ENCODE measurements at places on chromosomes 7 and 10.

DNA sequence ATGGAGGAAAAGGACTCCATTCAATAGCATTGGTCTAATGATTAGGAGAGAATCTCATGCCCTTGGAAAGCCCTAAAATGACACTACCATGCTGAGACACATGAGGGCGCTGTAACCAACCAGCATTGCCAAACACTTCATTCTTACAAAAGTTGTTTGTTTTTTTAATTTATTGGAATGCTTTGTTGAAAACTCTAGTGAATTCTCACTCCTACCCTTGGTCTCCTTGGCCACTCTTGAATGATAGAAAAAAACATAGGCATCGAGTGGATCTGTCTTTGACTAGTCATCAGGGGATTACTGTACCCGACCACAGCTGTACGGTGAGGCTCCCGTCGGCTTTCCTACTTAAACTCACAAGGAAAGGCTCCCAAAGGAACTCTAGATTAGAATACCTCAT is 29.3 kb upstream of the ADD3 start:
- ATAC-seq: peak; percentile 44

DNA sequence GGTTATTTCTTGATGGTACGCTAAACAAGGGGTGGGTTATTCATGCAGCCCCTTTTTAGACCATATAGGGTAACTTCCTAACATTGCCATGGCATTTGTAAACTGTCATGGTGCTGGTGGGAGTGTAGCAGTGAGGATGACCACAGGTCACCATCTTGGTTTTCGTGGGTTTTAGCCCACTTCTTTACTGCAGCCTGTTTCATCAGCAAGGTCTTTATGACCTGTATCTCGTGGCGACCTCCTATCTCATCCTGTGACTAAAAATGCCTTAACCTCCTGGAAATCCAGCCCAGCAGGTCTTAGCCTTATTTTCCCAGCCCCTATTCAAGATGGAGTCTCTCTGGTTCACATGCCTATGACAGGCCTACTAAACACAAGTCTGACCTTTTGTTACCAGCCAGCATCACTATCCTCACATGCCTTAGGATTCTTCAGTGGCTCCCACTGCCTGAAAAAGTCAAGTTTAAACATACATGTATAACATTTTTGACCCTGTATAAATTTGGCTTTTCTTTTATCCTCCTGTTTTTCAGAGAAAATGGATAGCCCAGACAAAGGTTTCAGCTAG is 13.2 kb upstream of the COBL start:
- no peak for ATAC-seq

DNA sequence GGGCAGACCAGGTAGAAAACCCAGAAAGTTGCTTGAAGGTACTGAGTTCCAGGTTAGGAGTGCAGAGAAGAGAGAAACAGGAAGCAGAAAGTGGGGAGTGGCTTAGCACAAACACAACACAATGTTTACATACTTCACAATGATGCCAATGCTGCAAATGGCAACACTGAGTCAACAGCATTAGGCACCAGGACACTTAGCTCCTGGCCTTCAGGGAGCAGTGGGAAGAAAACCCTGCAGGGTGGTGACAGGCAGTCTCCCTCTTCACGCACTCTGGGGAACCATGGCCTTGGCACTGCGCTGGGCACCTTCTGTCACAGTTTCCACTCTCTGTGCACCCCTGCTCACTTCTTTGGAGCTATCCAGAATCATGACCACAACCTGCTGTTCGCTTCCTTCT is 7.3 kb downstream of the ICA1 start:
- ATAC-seq: no peak

- ATAC-seq: peak; percentile 91
Observed at GRCh38 chr7:141558544-141559183, 7.5 kb downstream of the AGK start.

- peak; percentile 84 for ATAC-seq
Observed at GRCh38 chr7:23514755-23515154, 17.0 kb downstream of the TRA2A start.

GRCh38 chr7:142303650-142304049 is 45.8 kb upstream of the PRSS58 start:
- ATAC-seq: peak; percentile 63

DNA sequence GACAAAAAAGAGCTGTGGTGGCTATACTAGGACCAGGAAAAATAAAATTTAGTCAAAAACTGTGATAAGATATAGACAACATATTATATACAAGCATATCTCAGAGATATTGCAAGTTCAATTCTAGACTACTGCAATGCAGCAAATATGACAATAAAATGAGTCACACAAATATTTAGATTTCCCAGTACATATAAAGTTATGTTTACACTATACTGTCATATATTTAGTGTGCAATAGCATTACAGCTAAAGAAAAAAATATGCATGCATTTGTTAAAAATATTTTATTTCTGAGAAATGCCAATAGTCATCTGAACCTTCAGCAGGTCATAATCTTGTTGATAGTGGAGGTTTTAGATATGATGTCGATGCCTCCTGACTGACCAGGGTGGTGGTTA is 72.1 kb downstream of the AKR1C4 start:
- ATAC-seq: no peak

- ATAC-seq: peak; percentile 39
Observed at GRCh38 chr10:27783660-27784059, 38.0 kb upstream of the MKX start.

- no peak for ATAC-seq
Observed at GRCh38 chr7:18140943-18141342, 113.3 kb upstream of the PRPS1L1 start.

DNA sequence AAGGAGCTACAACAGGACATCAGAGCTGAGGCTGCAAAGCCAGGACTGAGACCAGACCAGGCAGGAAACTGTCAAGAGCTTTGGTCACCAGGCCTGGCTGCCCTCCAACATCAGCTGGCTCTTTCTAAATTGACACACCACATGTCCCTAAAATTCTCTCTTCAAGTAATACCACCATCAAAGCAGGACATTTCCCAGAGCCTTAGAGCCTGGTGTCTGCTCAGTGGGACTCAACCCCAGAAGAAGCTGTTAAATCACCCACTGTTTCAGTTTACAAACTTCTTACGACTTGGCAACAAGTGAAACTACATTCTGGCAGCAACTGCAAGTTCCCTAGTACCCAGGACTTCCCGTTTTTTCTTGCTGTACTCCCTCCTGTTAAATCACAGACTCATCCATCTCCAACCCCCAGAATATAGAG is 3.8 kb upstream of the IL6 start:
- no peak for ATAC-seq

DNA sequence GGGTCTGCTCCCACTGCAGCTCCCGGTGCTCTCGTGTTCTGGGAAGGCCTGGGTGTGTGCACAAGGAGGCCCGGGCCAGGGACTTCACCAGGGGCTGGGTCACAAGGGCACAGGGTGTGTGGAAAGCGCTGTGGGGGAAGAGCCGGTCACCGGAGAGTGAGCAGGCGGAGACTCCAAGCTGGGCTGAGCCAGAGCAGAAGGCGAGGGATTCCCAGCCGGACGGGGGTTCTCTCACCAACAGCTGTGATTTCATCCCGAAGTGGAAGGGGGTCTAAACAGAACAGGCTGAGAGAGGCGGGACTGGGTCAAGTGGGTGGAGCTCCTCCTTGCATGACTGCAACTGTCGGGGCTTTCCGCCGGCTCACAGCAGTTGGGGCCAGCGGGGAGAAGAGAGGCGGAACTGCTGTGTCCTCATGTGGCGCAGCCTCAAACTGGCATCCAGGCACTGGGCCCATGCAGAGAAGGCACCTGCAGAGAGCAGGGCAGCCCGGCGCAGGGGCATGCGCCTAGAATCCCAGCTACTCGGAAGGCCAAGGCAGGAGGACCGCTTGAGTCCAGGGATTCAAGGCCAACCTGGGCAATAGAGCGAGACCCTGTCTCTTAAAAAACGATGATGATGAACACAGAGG is 7.6 kb upstream of the ORAI2 start:
- ATAC-seq: peak; percentile 85

DNA sequence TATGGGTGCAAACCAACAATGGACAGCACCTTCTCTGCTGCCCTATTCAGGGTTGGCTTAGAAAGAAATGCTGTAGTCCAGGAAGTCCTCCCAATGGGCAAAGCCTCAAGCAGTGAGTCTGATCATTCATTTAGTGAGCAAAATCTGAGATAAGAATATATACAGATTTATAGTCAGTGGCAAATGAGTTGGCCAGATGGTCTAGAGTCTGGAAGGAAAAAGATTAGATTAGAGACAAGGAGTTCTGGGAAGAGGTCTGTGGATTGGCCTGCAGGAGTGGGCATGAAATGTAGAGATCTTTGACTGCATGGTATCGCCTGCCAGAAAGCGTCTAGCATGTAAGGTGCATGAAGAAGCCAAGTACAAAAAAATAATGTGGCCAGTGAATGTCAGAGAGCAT is 201.9 kb upstream of the PTER start:
- no peak for ATAC-seq

GRCh38 chr10:60894786-60895185 is 49.2 kb downstream of the RHOBTB1 start:
- no peak for ATAC-seq

DNA sequence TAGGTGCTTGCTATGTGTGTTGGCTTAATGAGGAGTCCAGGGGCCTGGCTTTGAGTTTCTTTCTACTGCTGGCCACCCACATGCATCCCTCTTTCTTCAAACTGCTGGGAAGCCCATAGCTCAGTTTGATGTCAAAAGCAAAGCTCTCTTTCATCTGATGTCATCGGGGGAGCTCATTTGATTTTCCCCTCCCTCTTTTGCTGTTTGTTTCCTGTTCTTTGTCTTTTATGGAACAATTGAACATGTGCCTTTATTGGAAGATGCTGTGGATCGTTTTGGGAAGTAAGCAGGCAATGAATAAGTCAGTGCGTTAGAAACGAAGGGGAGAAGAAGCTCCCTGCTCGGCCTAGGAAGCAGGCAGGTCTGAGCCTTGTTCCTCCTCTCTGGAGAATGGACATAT is 140.7 kb downstream of the GRK5 start:
- ATAC-seq: no peak

GRCh38 chr10:114613237-114613979 is 44.7 kb downstream of the ABLIM1 start:
- no peak for ATAC-seq

GRCh38 chr7:31465285-31465684 is 48.6 kb upstream of the ITPRID1 start:
- no peak for ATAC-seq

GRCh38 chr10:80829151-80829550 is 291.4 kb downstream of the SH2D4B start:
- ATAC-seq: no peak

- ATAC-seq: no peak
Observed at GRCh38 chr10:29713450-29713849, 78.7 kb upstream of the SVIL start.

- no peak for ATAC-seq
Observed at GRCh38 chr10:91312382-91312733, 91.9 kb downstream of the PCGF5 start.

- ATAC-seq: no peak
Observed at GRCh38 chr10:83881661-83882060, 257.6 kb upstream of the GHITM start.

DNA sequence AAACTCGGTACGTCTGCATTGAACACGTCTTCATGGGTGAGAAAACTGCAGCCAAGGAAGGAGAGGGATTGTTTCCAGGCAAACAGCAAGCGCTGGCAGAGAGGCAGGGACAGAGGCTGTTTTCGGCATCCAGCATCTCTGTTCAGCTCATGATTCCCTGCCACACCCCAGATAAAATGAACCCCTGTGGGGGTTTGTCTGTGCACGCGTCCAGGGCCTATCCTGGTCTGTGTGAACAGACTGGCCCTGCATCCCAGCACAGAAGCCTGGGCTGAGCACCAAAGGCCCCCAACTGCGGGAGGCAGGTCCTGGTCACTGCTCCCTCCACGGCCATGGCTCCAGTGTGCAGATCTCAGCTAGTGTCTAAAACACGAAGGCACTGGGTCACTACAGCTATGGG is 83.3 kb upstream of the FAM20C start:
- no peak for ATAC-seq

GRCh38 chr10:129253161-129253864 is 213.7 kb upstream of the MGMT start:
- ATAC-seq: no peak

DNA sequence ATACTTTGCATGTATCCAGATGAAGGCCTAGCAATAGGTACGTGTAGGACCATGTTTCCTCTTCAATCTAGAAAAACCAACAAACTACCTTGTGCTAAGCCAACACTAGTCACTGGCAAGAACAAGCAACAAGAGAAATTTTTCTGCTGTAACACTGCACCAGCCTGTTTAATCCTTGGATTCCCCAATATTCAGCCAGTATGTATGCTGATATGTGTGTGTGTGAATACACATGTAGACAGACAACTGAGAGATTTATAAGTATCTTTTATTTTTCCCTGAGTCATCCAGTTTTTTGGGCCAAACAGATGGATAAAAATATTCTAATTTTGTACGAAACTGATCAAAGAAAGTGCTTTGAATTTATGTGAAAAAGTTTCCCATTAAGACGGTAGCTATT is 26.2 kb downstream of the GLI3 start:
- no peak for ATAC-seq

- no peak for ATAC-seq
Observed at GRCh38 chr10:48623607-48624132, 18.8 kb upstream of the ARHGAP22 start.

GRCh38 chr7:70808876-70809275 is 323.1 kb upstream of the GALNT17 start:
- no peak for ATAC-seq

DNA sequence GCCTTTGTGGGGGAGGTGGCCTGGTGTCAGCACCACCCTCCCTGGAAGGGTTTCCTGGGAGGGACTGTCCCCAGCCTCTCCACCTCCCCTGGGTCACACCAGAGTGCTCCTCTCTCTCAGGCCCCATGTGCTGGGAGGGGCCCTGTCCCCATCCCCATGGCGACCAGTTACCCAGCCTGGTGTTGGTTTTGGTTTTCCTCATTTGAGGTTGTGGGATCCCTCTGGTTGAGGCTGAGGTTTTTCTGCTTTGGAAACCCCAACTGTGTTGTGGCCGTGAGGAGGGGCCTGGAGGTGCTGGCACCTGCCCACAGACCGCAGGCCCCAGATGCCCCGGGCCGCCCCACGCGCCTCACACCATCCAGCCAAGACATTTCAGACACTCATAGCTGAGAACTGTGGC is 106.3 kb downstream of the GRK5 start:
- peak; percentile 59 for ATAC-seq

DNA sequence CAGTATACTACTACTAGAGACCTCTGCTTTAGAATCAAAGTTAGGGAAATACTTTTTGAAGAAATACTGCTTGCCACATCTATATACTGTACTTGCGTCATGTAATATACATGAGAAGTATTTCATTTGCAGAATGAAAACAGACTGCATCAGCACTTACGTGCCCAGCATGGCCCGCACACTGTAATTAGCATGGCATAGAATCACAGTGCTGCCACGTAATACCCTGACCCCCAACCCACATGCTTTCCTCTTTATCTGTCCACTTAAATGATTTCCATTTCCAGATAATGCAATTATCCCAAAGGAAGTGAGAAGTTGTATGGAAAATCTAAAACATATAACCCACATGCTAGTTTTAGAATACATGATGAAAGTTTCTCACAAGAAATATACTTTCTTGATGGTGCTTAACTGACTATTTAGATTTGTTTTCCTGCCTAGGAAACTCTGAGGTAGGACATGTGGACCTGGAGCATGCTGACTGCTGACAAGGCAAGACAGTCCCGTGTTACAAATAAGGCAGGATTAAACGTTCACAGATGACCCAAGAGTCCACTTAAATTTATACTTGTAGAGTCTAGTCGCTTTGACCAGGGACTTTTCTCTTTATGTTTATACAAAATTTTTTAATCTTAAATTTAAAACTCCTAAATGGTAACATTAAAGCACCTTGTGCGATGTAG is 12.6 kb downstream of the USP6NL start:
- ATAC-seq: no peak

Data from activated T-helper 17 cell treated with anti-CD3 and anti-CD28 coated beads, Interleukin-2, amount 50 U/mL, for 72 hours (primary cell).